ENCODE measurements at places on chromosomes 3 and 15. TPM values are rescaled to one million over a fixed set of nuclear protein-coding genes. Genes with fewer than 3 reads are reported as not detected.

- DNase-seq: no peak
These were observed 16.1 kb downstream of the KLF15 start for GRCh38 chr3:126340943-126341754.

DNA sequence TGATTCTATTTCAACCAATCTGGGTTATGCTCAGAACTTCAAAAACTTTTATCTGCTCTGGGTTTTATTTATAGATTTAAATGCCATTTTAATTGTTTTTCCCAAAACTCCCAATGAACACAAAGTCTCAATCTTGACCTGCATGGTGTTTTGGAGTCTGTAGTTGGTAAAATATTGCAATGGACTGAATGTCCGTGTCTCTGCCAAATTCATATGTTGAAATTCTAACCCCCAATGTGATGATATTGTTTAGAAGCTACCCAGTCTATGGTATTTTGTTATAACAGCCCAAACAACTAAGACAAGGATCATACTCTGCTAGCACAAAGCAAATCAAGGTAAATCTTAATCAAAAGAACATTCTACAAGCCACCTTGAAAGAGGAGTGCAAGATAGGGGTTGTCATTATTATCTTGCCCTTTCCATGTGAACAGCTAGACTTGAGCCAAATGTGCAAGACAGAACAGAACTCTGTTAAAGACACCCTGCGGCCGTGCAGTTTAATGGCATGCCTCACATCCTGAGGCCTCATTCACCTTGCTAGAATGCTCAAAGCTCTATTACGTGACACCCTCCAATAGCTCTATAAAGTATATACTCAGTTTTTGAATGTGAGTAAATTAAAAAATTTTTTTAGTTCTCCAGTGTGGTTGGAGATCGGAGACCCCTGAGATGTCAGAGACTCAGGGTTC, 7.5 kb downstream of the EOGT start:
- DNase-seq: no peak

- DNase-seq: no peak
These were observed 5.2 kb upstream of the EIF1B start for GRCh38 chr3:40304352-40304751.

GRCh38 chr3:35929158-35929557, 289.8 kb downstream of the ARPP21 start:
- no peak for DNase-seq

DNA sequence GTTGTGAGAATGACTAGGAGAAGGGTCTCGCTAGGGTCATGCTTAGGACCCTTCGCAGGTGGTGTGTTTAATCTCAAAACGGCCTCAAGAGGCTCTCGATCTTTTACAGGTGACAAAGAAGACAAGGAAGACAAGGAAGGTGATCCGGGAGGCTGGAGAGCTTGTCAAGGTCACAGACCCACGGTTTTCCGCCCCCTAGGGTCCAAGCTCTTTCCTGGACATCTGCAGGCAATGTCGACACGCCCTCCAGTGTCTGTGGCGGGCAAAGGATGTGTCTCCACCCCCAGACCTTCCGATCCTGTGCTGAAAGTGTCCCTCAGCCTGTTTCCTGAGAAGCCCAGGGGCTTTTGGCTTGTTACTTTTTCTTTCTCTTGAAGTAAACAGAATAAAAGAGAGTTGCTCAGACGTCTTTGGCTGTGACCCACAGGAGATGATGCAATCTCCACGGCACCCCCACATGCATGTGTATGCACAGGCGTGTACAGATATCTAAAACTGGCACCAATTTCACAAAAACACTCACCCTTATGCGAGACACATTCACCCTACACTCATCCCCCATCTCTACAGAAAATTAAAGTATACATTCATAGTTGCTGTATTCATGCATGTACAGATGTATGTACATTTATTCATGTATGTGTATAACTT, 108.8 kb downstream of the KLF13 start:
- peak; percentile 83 for DNase-seq

DNA sequence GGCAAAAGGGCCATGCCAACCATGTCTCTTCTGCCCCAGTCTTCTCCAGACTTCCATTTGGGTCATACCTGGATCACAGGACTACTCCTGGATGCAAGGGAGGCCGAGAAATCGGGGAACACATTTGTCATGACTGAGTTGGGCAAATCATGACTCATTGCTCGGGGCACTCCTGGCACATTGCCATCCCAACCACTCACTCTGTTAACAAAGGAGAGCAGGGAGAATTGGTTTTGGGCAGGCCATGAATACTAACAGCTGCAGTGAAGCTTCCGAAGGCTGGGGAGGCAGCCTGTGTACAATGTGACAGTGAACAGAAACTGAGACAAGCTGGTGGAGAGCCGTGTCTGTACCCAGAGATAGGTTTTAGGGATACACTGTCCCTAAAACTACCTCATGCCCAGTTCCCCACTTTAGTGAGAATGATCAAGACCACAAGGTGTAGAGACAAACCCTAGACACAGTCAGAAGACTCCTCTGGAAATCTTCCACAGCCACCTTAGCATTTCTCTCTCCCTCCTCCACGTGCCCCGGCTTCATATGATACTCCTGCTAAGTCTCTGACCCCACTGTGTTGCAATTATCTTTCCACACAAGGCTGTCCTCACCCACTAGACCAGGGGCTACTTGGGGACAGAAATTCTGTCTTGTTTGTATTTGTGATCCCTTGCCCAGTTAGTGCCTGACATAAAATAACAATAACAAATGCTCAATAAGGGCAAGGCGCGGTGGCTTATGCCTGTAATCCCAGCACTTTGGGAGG, 10.5 kb upstream of the BUB1B start:
- DNase-seq: no peak

- no peak for DNase-seq
These were observed 201.6 kb downstream of the THSD4 start for GRCh38 chr15:71316911-71317310.

DNA sequence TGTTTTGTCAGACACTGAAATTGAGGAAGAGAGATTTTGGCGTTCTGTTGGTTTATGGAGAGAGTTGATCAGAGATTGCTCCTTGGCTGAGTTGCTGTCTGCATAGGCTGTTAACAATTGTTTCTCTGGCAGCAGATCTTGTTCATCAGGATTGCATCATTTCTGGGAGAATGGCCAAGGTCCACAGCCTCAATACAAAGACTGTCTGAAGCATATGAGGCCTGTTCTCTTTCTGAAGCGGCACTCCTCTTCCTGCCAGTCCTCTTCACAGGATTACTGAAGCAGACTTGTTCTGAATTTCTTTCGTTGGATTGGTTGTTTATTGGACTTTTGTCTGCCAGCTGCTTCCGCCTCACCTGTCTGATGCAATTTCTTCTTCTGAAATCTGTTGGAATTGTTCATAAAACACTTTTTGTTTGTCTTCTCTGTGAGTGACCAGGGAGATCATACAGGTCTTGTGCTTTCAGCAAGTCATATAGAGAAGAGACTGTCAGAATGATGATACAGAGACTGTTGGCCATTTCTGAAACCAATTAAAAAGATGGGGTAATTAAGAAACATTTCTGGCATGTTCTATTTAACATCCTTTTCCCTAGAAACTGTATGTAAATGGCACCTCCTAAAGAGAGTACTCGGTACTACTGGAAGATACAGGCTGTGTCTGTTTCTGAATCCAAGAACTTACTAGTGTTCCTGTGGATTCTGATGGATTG, 25.5 kb downstream of the SETD5 start:
- DNase-seq: no peak

GRCh38 chr3:100198579-100199269, 62.1 kb upstream of the TBC1D23 start:
- DNase-seq: no peak

- DNase-seq: no peak
These were observed 851.7 kb downstream of the PDCD6IP start for GRCh38 chr3:34650131-34650530.

DNA sequence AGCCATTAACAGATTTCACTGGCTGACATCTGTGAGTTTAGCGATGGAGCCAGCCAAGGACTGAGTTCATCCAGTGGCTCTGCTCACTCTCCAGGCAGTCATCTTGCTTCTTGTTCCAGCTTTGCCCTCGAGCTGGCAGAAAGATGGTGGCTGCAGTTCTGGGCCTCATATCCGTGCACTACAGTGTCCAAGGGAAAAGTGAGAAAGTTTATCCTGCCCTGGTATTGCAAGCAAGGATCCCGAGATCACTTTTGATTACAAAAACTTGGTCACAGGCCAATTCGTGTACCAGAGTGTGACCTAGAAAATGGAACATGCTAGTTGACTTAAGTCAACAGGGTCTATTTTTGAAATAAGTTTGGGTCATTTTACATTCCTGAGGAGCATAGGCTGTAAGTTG, 288.0 kb upstream of the CHRM5 start:
- DNase-seq: no peak

DNA sequence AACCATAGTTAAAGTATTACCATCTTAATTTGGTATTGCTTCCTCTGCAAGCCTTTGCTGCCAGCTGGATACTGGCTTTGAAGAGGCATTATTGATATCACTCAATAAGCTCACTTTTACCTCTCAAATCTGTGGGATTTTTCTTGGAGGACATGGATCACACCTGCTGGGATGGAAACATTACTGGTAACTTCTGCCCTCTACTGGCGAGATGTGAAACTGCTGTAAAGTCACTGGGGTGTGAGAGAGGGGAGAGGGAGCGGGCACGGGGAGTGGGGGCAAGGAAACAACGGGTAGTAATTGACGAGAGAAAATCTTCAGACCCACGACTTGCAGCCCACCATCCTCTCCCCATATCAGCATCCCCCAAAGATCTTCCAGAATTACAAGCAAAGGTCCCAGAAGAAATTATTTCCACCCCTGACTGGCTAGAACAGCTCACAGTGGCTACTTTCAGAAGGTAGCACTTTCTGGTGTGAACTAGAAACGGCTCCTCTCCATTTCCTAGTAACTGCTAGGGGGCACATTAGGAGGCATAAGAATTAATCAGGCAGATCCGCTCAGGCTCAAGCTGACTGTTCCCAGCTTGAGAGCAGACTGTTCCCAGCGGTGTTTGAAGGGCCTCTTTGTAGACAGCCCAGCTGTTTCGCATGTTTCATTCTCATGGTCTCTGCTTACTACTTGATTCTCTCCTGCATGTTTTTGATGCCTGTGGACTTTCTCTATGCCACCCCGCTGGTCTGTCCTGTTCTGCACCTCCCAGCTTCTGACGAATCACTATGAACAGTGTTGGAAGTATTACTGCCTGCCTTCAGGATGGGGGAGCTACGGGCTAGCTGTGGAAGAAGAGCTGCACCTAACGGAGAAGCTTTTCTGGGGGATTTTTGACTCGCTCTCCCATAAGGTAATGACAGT, 230.4 kb upstream of the CHRM5 start:
- peak; percentile 52 for DNase-seq

- no peak for DNase-seq
These were observed 298.3 kb downstream of the LRRC3B start for GRCh38 chr3:26920646-26921478.

GRCh38 chr15:43516185-43516584, 1.2 kb upstream of the MAP1A start:
- no peak for DNase-seq

DNA sequence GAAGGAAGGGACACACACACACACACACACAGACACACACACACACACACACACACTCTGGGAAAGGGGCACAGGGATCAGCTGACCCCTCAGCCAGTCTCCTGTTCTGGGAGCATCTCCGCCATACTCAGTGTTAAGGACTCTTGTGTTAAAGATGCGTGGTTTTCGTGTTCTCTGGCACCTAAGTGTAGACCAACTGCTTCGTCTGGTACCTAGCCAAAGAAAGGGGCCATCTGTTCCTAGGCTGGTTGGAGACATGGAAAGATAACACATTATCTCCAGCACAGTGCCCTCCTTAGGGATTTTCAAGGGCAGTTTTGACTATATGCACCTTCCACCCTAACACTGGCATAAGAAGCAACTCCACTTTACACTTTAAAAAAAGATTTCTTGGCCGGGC, 65.1 kb downstream of the EPHB1 start:
- no peak for DNase-seq

GRCh38 chr3:69081583-69082262, 1.6 kb upstream of the UBA3 start:
- DNase-seq: no peak

GRCh38 chr3:141403576-141403975, 35.3 kb downstream of the ZBTB38 start:
- no peak for DNase-seq

DNA sequence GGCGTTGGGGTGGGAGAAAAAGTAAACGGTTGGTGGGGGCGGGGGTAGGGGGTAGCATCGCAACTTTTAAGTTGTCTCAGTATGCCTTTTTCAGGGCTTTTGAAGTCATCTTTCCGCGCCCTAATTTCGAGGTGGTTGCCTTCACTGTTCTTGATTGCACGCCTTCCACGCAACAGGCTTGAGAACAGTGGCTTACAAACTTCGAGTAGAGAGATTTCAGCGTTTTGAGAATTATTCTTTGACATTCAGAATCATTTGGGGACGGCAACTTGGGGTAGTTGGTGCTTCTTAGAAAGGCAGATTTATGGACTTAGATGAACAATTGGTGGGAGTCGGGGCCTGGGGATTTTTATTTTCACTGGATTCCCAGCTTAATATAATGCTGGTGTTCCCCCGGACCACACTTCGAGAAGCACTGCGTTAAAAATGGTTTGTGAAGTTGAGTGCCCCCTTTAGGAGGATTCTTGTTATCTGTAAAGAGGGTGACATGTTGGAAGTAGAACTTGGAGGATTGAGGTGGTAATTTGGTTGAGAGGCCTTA, 880 bp downstream of the PPP4R2 start:
- peak; percentile 38 for DNase-seq

DNA sequence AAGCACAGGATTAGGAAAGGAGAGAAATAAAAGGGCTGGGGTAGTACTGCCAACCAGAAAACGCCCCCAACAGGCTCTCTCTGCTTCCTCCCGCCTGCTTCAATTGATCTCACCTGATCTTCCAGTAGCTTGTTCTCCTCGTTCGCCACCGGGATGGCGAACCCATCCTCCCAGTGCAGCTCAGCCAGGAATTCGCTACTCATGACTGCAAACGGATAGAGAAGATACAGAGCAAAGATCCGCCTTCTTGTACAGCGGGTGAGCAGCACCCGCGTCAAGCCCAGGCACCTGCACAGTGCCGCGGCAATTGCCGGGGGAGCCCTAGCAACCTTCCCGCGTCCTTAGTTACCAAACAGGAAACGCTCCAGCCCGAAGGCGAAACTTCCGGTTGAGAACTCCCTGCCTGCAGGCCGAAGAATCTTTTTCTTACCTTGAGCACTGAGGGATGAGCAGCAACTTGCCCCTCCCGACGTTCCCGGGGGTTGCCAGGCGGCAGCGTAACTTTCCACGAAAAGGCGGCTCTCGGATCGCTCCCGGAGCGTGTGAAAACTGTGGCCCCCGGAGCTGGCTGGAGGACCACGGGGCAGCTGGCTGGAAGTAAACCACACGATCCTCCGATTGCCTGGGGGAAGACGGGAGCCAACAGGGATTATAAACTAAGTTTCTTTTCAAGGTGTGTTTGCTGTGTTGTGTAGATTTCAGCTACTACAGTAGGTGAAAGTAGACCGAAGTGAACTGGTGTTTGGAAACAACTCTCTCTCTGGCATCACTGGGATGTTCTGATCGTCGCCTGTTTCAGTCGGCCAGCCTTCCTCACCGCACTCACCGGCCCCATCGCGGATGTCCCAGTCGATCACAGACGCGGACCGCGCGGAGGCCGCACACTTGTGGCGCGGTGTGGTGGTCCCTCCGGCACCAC, at the start of gene CCDC39:
CCDC39 (minus strand) TSS at position 312 of the 919 bp plus-strand sequence; CDS start at position 203, 109 bp downstream.
- DNase-seq: peak; percentile 62

- no peak for DNase-seq
These were observed 23.1 kb downstream of the C3orf52 start for GRCh38 chr3:112109322-112109721.

Gene GALNT15
- 0.35 TPM for total RNA-seq

Gene MKRN2OS
- total RNA-seq: not detected

Gene XCR1
- not detected for total RNA-seq

Gene ZKSCAN7
- total RNA-seq: 2.4 TPM

Gene P2RY13
- not detected for total RNA-seq

Gene ROPN1
- not detected for total RNA-seq

Gene HYAL1
- total RNA-seq: not detected

Gene ROBO1
- not detected for total RNA-seq

Gene OR5H15
- not detected for total RNA-seq

Gene GLDN
- not detected for total RNA-seq

Gene LRRC31
- total RNA-seq: not detected

All from activated naive CD4-positive, alpha-beta T cell treated with anti-CD3 and anti-CD28 coated beads, Interleukin-2, amount 50 U/mL, for 72 hours (primary cell).